Activated gamma-delta T cell (primary cell): ENCODE measurements at places on chromosomes 12 and 14.

GRCh38 chr12:74449872-74450271 lies 87.8 kb upstream of the ATXN7L3B start:
- no peak for DNase-seq

- no peak for DNase-seq
Measured at GRCh38 chr14:78417532-78417931, 247.4 kb downstream of the NRXN3 start.

GRCh38 chr14:103395244-103395643 lies 10.0 kb downstream of the MARK3 start:
- no peak for DNase-seq

DNA sequence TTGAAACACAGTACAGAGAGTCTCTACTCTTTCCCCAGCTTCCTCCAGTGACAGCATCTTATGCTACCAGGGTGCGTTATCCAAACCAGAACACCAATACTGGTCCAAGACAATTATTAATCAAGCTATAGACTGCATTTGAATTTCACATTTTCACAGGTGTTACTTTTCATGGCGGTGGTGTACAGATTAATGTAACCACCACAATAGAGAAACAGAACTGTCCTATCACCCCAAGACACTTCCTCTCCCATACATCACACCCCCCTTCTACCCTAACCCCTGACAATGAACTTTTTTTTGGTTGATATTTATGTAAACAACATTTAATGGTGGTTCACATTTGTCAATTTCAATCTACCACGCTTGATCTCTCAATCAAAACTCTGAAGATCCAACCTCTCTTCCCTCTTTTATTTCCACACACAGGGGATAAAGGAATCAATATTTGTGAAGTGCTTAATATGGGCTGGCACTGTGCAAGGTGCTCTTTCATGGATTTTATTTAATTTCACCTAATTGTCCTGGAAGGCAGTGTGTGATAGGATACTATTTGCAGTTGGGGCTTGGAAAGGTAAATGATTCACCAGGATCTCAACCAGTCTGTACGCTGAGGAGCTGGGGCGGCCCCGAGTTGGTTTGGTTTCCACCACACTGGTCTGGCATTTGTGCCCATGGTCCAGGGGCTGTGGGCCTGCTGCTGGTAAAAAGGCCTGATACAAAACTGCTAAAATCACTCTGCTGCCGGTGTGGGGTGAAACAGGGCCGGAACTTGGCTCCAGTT lies 54.6 kb upstream of the DICER1 start:
- no peak for DNase-seq

DNA sequence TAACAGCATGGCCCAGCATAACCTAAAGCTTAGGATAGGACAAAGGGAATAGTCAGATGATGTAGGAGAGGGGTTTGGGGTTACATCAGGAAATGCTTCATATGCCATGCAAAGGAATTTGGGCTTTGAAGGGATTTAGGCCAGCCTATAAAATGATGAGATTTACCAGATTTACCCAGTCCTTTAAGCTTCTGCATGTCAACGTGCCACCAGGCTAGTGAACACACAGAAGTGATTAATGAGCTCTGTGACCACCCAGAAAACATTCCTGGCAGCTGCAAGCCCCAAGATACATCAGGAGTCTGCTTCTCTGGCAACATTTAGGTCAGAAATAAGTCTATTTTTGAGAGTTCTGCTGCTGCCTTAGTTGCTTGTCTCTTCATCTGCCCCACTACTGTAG lies 118.3 kb downstream of the LRIG3 start:
- DNase-seq = no peak
